ENCODE measurements at places on chromosomes 3 and 15.

DNA sequence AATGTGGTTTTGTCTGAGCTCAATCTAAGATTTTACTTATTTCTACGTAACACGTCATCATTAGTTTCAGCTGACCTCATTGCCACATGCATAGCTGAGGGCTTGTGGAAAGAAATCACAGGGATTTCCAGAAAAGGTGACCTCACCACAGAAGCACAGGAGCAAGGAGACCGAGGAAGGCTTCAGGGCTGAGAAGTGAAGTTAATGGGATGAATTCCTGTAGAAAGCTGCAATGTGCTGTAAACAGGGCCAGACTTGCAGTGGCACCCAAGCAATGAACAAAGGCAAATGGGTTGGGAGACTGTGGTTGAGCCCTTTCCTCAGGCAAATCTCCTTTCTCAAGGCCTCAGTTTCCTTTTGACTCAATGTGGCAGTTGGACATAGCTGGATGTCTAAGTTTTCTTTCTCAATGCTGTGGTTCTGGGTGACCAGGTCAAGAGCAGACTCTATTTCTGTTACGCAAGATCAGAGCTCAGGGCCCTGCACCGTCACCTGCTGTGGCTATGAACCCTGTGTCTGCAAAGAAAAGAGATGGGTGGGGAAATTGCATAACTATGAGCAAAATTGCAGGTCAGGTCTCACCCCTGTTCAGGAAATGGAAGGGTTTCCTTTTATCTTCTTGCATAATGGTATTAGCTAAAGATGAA is 252.2 kb upstream of the TBL1XR1 start:
- DNase-seq: no peak

DNA sequence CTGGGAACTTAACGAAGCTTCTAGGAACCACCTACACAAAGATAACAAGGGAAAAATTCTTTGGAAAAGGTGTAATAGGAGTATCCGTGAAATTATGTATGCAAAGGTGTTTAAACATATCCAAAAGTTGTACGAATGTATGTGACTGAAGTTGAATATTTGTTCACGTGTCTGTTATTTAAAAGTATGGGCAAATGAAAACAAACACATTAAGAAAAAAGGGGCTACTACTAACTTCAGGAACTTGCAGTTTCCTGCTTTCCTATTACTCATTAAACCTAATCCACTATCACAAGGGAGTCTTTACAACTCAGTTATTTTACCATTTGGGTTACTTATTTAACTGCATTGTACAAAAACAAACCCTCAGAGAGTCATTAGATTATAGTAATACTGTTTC is 33.9 kb upstream of the GRAMD1C start:
- no peak for DNase-seq

DNA sequence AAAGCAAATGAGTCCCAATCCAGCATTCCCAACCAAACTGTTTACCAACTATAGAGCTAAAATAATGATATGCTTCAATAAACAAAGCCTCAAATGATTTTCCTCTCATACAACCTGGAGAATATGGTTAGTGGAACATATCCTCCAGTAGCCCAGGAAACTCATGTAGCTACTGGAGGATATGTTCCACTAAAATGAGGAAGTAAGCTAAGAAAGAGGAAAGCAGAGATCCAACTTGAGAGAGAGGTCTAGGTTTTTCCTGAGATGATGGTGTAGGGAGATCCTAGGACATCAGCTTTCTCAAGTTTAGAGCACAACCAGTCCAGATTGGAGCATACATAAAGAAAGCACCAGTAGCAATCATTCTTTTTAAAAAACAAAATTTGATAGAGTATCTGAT is 44.6 kb upstream of the SLC4A7 start:
- no peak for DNase-seq

- DNase-seq: no peak
Observed at GRCh38 chr15:37019479-37020433, 80.6 kb downstream of the MEIS2 start.

GRCh38 chr3:124886168-124887056 is 753 bp downstream of the ITGB5 start:
- DNase-seq: no peak

DNA sequence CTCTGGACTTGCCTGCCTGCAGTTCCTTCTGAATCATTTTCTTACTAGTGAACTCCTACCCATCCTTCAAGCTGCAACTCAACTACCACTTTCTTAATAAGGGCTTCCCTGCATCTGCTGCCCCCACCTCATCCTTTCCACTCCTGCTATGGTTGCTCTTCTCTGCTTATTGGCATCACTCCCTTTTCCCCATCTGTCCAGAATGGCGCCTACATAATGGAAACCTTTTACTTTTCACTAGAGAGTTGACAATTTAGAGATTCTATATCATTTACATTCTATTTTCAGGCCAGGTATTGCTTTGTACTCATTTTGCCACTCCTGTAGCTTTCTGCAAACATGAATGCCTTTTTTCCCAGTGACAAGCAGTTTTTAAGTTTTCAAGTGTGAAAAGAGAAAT is 1.9 kb upstream of the EPHA3 start:
- no peak for DNase-seq

- DNase-seq: no peak
Observed at GRCh38 chr3:109923431-109923830, 586.1 kb upstream of the DPPA4 start.

DNA sequence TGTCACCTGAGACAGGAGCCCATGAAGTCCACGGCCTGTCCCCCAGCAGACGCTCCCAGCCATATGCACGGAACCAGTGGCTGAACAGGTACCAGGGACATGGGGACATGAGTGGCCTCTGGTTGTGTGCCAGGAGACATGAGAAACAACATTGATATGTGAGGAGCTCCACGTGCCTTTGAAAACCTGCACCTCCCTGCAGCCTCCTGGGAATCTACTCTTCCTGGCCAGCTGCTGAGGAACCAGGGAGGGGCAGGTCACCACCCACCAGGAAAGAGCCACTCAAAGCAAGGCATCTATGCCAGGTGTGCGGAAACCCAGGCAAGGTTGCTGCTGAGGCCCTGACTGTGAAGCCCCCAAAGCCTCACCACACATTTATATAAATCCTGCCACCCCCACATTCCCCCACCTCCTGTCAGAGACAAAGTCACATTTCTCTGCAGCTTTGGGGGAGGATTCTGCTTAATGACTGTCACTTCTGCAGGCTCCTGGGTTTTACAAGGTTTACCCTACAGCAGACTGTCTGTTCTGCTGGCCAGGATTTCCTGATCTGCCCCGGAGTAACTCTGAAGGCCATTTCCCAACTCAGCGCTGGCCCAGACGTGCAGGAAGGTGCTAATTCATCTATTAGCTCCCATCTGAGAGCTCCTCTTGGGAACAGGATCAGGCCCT is 110.8 kb downstream of the ADCY5 start:
- no peak for DNase-seq

DNA sequence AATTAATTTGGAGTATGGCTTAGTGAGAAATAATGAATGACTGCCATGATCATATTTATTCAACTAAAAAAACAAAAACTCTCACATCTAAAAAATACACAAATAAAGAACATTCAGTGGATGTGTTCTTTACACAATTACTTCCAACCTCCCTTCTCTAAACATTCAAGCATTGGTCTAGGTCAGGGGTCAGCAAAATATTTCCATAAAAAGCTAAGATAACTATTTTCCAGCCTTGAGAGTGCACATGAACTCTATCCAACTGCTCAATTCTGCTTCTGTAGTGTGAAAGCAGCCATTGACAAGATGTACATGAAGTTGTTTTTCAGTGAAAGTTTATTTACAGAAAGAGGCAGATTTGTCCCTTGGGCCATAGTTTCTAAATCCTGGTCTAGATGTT is 406.3 kb downstream of the MAGI1 start:
- no peak for DNase-seq

GRCh38 chr15:51726302-51727073 is 11.0 kb downstream of the LYSMD2 start:
- no peak for DNase-seq

GRCh38 chr3:66115858-66116654 is 77.3 kb upstream of the MAGI1 start:
- no peak for DNase-seq

GRCh38 chr3:38545983-38546382 is 49.8 kb downstream of the EXOG start:
- no peak for DNase-seq

GRCh38 chr15:66657185-66658020 is 44.6 kb upstream of the SMAD6 start:
- no peak for DNase-seq

DNA sequence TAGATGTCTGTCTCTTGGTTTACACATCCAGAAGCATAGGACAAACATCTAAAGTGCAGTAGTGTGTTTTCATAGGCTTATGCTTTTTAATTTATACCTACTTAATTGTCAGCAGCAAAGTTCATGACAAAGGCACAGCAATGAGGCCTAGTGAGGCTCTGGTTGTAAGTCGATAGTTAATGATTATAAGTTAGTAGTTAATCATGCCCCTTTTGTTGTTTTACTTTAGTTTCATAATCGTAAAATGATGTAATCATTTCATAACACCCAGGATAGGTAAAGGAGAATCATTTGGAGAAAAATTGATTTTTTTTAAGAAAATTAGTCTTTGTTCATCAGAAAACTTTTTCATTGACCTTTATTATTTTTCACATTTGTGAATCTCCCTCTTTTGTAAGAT is 351.9 kb downstream of the LSAMP start:
- DNase-seq: no peak

DNA sequence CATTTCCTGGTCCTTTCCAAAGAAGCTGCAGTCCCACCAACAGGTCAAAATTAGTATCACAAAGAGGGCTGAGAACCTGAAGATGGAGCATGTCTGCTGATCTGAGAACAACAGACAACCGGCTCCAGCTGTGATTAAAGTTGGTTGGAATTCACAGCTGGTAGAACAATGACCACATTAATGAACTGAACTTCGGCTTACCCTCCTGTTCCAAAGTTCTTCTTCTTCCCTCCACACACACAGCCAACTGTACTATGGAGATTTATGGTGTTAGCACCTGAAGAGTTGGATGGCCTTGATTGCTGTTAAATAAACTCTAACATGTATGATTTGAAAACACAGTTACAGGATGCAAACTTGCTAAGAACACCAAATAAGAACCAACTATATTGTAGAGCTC is 27.4 kb upstream of the ROPN1 start:
- no peak for DNase-seq

DNA sequence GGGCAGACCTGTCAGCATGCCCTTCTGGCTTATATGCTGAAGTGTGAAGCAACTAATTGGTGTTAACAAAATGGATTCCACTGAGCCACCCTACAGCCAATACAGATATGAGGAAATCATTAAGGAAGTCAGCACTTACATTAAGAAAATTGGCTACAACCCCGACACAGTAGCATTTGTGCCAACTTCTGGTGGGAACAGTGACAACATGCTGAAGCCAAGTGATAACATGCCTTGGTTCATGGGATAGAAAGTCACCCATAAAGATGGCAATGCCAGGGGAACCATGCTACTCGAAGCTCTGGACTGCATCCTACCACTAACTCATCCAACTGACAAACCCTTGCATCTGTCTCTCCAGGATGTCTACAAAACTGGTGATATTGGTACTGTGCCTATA is 9.4 kb downstream of the PIK3CB start:
- no peak for DNase-seq

GRCh38 chr3:160577093-160577492 is 11.7 kb upstream of the KPNA4 start:
- DNase-seq: no peak

DNA sequence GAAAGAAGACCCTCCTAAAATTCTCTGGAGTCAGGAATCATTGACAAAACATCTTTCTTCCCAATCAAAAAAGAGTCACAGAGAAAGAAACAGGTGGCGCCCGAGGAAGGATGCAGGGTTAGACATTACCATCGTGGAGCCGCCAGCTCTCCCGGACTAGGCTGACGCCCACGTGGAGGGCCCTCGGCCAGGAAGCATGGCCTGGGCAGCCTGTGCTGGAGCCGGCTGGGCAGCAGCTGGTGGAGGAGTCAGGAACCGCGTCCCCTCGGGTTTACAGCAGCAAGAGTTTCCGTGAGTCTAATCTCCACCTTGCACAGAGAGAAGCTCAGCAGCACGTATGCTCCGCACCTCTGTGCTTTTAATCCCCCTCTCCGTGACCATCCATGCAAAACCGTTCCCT is 533.7 kb upstream of the ATP11B start:
- no peak for DNase-seq

GRCh38 chr3:161925749-161926360 is 429.2 kb downstream of the OTOL1 start:
- no peak for DNase-seq

- DNase-seq: no peak
Observed at GRCh38 chr3:134333522-134334181, 40.6 kb downstream of the AMOTL2 start.

DNA sequence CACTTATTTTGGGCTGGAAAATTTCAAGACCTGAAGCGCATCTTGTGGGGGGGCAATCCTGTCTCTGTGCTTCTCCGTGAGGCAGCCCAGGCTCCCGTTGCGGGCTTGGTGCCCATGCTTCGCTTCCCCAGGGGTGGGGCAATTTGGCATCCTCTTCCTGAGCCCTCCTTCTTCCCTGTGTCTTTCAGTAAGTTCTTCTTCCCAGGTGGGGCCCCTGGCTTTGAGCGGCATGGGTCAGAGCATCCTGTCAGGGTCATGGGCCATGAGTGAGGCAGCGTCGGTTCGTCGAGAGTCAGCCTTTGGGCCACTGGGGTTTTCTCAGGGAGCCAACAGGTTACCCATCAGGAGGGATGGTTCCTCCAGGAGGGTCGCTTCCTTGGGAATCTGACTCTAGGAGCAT is 200.7 kb downstream of the UBE3A start:
- DNase-seq: no peak

- DNase-seq: no peak
Observed at GRCh38 chr15:88954431-88955277, 41.5 kb upstream of the MFGE8 start.

GRCh38 chr3:72082776-72083462 is 298.0 kb upstream of the PROK2 start:
- no peak for DNase-seq

- DNase-seq: no peak
Observed at GRCh38 chr3:73255609-73256029, 194.2 kb downstream of the EBLN2 start.

DNA sequence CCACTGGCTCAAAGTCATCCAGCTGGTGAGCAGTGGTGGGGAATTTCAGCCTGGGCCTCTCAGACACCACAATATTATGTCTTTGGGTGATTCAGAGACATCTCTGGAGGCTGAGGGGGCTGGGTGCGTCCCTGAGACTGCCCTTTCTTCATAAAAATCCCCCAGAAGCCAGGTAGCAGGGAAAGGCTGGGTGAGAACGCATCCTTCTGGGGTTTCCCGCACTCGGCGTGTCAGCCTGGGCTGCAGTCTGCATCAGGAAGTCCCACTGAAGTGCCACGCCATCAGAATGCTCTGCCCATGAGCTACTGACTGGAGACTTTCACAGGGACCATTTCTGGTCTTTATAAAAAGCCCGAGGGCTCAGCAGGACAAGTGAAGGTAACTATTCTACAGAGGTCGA is 148.8 kb upstream of the SLC6A11 start:
- DNase-seq: no peak

DNA sequence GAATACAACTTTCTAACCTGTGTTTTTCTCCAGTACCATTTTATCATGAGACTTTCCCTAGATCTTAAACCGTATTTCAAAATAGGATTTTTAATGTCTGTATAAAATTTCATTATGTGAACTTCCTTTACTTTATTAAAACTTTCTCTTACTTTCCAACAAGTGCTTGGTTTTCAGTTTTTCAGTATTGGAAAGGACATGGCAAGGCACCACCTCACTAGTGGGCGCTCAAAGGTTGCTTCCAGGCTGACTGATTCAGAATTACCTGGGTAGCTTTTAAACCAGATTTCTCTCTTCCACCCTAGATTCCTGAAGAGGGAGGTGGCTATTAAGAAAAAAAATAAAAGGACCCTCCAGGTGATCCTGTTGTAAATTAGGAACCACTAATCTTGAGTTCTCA is 236.6 kb downstream of the SOX2 start:
- DNase-seq: no peak

GRCh38 chr3:12415014-12415680 is 69.1 kb upstream of the TSEN2 start:
- DNase-seq: no peak
